ENCODE measurements at places on chromosomes 11 and 22.
A peak's percentile ranks its signal among the peaks of the same experiment; 100 is the strongest.

- DNase-seq, result no peak
These were observed 32.9 kb upstream of the CD5 start for GRCh38 chr11:61069427-61069826.

- DNase-seq, result no peak
These were observed 81.1 kb downstream of the USP35 start for GRCh38 chr11:78269806-78270205.

GRCh38 chr11:119091966-119092879, 7.5 kb downstream of the HMBS start:
- DNase-seq, result no peak

- no peak for DNase-seq
These were observed 20.7 kb downstream of the PIK3C2A start for GRCh38 chr11:17186932-17187692.

GRCh38 chr22:22745225-22746060, 101.0 kb downstream of the GGTLC2 start:
- peak; percentile 26 for DNase-seq

DNA sequence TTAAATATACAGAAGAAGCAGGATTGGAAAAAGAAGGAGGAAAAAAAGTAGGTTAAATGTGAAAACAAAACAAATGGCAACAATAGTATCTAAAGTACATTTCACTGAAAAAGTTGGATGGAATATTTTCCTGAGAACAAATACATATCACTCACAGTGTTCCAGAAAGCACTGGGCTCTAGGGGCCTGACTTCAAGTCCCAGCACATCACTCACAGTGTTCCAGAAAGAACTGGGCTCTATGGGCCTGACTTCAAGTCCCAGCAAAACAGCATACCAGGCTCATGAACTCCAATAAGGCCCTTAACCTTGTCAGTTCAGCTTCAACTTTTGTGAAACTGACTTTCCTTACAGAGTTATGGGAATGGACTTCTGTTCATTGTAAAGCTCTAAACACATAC, 46.0 kb upstream of the CCDC34 start:
- DNase-seq, result no peak

DNA sequence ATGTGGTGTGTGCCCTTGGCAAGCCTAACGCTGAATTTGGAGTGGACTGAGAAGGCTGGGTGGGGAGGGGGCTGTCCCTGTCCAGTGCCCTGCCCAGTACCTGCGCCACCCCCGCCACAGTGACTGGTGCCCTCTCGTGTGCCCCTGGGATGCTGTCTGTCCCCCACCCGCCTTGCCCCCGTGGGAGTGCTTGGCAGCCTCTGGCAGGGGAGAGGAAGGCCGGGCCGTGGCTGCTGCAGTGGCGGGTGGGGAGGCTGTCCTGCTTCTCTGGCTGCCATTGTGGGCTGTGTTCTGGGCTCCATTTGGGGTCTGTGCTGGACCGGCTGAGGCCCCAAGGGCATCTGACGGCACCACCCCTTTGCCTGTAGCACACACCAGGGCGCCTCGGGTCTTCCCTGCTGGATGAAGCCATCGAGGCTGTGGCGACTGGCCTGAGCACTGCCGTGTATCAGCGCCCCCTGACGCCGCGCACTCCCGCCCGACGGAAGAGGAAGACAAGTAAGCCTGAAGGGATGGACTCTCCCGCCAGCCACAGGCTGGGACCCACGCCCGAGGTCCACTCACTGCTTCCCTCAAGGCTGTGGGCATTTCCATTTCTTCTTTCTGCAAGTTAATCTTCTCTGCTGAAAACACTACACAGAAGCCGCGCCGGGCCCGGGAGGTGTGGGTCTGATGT, 17.6 kb downstream of the IRF7 start:
- no peak for DNase-seq

- DNase-seq, result no peak
These were observed 55.5 kb downstream of the LARGE1 start for GRCh38 chr22:33864723-33865130.

GRCh38 chr11:7413961-7414915, 71.1 kb upstream of the OLFML1 start:
- no peak for DNase-seq

- DNase-seq, result no peak
These were observed 46.7 kb upstream of the CCDC34 start for GRCh38 chr11:27409742-27410141.

GRCh38 chr11:115535781-115536180, 31.6 kb upstream of the CADM1 start:
- no peak for DNase-seq

All from stimulated activated CD8-positive, alpha-beta memory T cell treated with anti-CD3 and anti-CD28 coated beads, Interleukin-2, amount 100 ng/mL, for 48 hours (primary cell).